ENCODE measurements at places on chromosomes 1 and 21.
A peak's percentile ranks its signal among the peaks of the same experiment; 100 is the strongest.

- DNase-seq = no peak
Measured at GRCh38 chr1:24336075-24336474, 16.9 kb downstream of the GRHL3 start.

- peak; percentile 88 for DNase-seq
Measured at GRCh38 chr1:113928941-113929749, at the start of gene HIPK1. Gene HIPK1 (plus strand): TSS chr1:113929324.

- DNase-seq = peak; percentile 72
Measured at GRCh38 chr1:211654838-211655787, 20.3 kb downstream of the NEK2 start.

DNA sequence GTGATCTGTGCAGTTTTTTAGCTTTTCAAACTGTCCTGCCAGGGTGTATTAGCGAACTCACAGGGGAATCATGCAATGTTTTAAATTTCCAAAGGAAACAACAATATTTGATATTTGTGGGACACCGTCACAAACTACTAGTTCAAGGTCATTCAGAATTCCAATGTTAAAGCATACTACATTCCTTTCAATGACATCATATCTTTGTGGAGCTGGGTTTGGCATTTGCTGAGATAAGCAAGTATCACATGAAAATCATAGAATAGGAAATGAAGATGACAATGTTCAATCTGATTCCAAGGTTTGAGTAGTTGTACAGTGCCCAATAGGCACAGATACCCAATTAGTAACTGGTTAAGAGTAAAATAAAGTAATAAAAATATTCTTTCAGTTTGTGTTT is 35.6 kb downstream of the NUF2 start:
- no peak for DNase-seq

DNA sequence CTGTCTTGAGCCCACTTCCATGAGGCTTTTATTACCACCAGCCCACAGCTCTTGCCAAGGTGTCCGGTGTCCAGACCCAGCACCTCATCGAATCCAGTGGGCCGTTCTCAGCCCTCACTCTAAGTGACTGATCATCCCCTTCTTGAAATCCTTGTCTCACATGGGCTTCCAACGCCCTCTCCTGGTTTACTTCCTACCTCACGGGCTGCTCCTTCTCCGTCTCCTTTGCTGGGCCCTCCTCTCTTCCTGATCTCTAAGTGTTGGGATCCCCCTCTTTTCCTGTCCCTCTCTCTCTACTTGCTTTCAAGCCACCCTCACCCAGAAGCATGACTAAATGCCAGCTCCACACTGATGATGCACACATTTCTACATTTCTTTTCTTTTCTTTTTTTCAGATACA is 9.0 kb upstream of the RHBG start:
- no peak for DNase-seq

DNA sequence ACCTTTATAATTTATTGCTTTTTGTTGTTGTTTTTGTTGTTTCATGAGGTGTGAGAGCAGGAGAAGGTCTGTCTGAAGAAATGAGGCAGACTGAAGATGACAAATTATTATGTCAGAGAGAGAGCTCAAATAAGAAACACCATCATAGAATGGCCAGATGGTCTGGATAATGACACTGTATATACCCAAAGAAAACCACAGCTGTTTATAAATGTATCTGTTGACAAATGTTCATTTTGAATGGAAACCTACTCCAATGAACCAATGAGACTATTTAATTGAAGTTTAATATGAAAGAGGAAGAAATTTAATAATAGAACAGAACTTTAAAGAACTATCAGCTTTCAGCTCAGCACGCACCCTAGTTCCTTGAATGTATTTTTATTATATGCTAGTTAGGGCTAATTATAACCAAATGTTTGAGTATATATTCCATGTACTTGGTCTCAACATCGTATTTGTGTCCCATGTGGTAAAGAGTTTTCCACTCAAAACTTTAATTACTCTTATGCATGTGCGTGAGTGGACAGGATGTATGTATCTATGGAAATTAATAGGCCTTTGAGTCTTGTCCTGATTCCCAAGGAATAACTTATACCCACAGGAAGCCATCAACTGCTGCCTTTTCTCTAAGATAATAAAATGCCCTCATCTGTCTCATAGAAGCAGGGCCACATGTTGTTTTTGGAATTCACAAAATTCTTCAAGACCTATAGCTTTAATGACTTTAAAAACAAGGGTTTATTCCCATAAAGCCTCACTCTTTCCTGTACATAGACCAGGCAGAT is 202.7 kb downstream of the KCNK2 start:
- DNase-seq = no peak

DNA sequence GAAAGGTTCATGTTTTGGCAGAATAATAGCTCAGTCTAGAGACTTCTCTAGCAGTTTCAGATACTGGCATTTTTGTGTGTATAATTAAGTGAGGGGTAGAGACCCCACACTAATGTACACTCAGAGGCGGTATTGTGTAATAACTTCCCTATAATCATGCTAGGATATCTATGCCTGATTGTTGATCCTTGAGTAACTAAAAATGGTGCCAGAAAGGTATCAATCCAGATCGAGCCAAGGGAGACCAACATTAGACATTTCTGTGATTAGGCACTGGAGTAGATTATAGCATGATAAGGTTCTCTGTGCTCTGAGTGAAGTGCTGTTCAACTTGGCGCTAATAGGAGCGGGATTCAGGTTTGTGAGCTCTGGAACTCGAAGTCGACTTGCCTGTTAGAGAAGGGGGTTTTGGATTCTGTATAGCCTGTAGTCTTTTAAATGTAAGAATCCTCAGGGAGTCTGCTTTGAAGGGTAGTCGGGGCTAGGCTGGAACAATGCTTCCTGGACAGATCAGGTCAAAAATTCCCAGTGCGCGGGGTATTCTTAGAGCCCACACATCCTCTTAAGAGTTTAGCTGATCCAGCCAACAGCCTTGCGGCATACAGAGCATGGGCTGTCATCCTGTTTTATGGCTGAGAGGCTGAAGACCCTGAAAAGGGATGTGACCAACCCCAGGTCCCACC is 24.2 kb downstream of the MAN1C1 start:
- DNase-seq = no peak

DNA sequence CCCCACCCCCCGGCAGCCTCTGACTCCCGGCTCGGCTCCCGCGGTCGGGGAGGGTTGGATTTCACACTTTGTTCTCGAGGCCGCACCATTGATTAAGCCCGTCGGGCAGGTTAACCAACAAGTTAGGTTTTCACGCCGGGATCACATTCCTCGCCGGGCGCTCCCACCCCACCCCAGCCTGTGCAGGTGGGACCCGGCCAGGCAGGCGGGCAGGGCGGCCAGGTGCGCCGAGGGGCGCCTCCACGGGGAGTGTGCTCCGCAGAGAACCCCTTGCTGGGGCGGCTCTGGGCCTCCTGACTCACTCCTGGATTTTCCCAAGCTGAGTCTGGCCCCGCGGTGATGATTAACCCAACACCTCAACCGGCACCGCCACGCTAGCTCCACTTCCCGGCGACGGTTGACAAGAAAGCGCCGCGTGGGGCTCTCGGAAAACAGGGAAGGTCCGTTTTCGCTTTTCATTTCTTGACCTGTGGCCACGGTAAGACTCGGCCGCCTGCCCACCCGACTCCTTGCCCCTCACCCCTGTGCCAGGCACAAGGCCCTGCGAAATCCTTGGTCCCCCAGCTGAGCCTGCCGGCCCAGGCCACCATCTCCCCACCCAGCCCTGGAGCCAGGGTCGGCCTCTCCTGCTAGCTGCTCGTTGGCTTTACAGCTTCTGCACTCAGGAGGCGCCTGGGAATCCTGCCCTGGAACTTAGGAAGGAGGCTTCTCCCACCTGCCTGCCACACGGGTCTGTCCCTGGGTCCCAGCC is 8.8 kb upstream of the TTLL10 start:
- DNase-seq = no peak

DNA sequence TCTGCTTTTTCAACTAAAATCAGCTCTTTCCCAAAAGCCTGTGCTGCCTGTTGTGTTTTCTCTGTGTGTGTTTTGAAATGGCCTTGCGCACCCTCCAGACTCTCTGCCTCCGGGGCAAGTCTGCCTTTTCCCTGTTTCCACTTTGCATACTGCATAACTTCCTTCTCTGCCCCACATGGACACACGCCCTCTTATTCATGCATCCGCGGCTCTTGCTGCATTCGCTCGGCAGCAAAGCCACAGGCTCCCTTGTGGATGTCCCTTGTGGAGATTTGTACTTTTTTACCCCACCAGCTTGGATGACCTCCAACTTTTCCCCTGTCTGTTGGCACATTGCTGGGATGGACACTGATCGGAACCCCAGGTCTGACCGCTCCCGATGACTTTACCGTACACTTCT is 147.6 kb downstream of the ADSS2 start:
- no peak for DNase-seq

GRCh38 chr1:47524272-47524671 is 86.4 kb downstream of the FOXD2 start:
- no peak for DNase-seq

DNA sequence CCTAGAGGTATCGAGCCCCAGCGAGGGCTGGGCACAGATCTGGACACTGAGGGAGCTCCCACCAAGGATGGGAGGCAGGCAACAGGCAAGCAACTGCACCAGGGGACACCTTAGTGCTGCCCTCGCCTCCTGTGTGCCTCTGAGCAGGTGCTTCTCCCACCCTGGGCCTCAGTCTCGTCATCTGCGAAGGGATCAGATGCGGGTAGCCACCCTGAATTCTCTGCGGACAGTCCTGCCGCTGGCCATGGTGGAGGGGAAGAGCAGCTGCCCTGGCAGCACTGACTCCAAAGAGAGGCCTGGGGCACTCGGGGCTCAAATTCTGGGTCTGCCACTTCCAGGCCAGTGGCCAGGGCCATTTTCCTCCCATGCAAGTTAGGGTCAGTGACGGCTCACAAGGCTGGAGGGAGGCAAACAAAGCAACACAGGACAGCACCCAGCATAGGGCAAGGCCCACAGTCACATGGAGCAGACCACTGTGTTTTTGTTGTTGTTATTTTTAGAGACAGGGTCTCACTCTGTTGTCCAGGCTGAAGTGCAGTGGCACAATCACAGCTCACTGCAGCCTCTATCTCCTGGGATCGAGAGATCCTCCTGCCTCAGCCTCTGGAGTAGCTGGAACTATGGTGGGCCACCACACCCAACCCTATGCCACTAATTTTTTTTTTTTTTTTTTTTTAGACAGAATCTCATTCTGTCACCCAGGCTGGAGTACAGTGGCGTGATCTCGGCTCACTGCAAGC is 7.1 kb upstream of the SDC3 start:
- DNase-seq = no peak

DNA sequence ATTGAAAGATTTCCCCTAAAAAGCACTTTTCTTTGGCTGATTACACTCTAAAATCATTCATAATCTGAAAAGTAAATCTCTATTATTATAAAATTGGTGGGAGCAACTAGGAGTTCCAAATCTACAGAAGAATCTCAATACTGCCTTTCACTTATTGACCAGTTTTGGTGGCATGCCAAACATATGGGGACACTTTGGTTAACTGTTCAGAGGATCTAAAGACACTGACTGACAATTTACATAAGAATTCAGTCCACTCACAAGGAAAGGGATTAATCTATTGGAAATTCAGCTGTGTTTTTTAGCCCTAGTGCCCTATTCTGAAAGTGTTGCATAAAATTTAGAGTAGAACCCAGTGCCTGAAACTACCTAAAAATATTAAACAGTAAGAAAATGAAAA is 113.6 kb downstream of the LRRC40 start:
- DNase-seq = no peak

GRCh38 chr1:98305362-98305761 is 356.2 kb upstream of the SNX7 start:
- DNase-seq = no peak

GRCh38 chr1:92464588-92465255 is 22.0 kb downstream of the GFI1 start:
- DNase-seq = no peak

GRCh38 chr1:65083263-65083896 is 64.6 kb upstream of the AK4 start:
- no peak for DNase-seq

- peak; percentile 31 for DNase-seq
Measured at GRCh38 chr1:236489710-236490377, 33.9 kb upstream of the LGALS8 start.

GRCh38 chr1:158180741-158181576 is at the start of gene CD1D:
Gene CD1D (plus strand): TSS chr1:158180895. CDS start chr1:158181102, 207 bp downstream.
- DNase-seq = no peak
